ENCODE measurements at places on chromosomes 12 and 14. TPM values are rescaled to one million over a fixed set of nuclear protein-coding genes. Genes with fewer than 3 reads are reported as not detected.

The BRAP gene
- total RNA-seq: 22.5 TPM

The CMTM5 gene
- total RNA-seq: not detected

The ANO2 gene
- not detected for total RNA-seq

The MIP gene
- total RNA-seq: not detected

The SERPINA1 gene
- 0.44 TPM for total RNA-seq

- H3K27ac ChIP-seq: no peak overlapping the region
- no peaks in the 10 kb centered on the region for H3K27me3 ChIP-seq
- H3K36me3 ChIP-seq: no peaks in the 10 kb centered on the region
- no peak overlapping the region for H3K4me3 ChIP-seq
- H3K4me1 ChIP-seq: peaks cover 12% of the 10 kb centered on the region
Measured at GRCh38 chr12:122841544-122842321, 6.5 kb downstream of the HIP1R start.

DNA sequence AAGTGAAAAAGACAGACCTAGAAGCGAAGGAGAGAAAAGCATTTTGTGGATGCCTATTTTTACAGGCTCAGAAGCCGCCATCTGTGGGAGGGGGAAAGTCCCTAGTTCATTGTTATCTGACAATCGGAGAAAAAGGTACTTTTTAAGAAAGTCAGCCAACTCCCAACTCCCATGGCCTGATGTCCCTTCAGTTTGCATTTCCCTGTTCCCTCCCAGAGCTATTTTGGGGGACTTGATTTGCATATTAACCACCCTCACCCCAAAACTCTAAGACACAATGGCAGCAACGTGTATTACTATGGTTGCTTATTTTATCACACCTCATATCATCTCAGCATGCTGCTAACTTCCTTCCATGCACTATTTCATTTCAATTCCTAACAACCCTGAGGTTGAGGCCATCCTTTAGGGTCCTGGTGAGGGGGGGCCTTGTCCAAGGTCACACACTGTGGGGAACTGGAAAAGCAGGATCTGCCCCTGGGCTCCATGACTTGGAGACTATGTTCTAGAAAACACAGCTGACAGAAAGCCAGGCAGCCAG lies 18.7 kb downstream of the HVCN1 start:
- peak overlapping the region; percentile 50 for H3K27ac ChIP-seq
- peak; percentile 38 for DNase-seq
- no peaks in the 10 kb centered on the region for H3K27me3 ChIP-seq
- peaks cover 21% of the 10 kb centered on the region for H3K4me1 ChIP-seq

DNA sequence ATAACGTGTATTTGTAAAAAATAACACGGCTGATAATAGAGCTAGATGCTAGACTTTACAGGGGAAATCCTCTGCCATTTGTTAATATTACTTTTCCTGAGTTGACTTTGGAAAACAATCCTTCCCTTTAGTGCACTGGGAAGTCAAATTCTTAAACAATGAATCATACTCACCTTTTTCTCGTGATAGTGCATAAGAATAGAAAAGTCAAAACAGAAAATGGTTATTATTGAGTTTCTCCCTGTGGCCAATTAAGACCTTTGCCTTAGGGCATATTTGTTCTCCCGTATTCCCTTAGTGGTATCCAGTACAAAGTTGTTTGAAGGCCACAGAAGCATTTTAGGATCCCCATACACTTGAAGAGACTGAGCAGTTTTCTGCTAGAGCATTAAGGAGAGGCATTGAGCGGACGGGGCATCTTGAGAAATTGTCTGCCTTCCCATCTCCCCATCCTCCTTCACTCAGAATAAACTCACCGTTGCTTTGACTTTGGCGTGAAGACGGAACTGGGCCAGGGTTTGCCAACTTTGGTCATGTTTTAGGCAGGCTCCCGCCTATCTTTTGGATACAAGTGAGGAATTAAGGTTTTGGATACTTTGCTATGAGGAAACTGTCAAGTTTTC lies 171.3 kb downstream of the TMTC2 start:
- H3K4me3 ChIP-seq: no peak overlapping the region
- no peak for DNase-seq
- H3K36me3 ChIP-seq: no peaks in the 10 kb centered on the region
- H3K27ac ChIP-seq: no peak overlapping the region

- no peak overlapping the region for H3K4me3 ChIP-seq
- no peak for DNase-seq
- no peaks in the 10 kb centered on the region for H3K27me3 ChIP-seq
- H3K36me3 ChIP-seq: no peaks in the 10 kb centered on the region
Measured at GRCh38 chr14:53841109-53842099, 115.2 kb downstream of the BMP4 start.

DNA sequence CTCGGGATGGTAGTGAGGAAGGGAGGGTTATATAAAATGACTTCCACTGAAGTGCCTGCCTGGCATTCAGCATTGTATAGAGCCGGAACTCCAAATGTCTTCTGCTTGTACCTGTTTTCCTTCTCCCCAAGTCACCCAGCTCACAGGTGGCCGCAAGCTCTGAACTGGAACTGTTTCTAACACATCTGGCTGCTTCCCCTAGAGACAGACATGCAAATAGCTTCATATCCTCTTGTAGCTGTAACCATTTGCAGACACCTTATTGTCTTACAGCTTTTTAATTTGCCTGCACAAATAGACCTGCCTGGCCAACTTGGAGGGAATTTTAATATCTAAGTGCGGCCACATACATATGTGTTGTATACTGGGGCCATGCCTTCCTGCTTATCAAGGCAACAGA lies 126.0 kb downstream of the CHST11 start:
- H3K4me1 ChIP-seq: no peaks in the 10 kb centered on the region
- DNase-seq: no peak
- H3K36me3 ChIP-seq: no peaks in the 10 kb centered on the region
- H3K27me3 ChIP-seq: no peaks in the 10 kb centered on the region
- H3K27ac ChIP-seq: no peak overlapping the region
- H3K4me3 ChIP-seq: no peak overlapping the region

GRCh38 chr12:108635201-108635996 lies 1.7 kb upstream of the SELPLG start:
- H3K4me1 ChIP-seq: peaks cover 36% of the 10 kb centered on the region
- H3K36me3 ChIP-seq: peaks cover 5% of the 10 kb centered on the region
- H3K27me3 ChIP-seq: no peaks in the 10 kb centered on the region
- H3K4me3 ChIP-seq: peak overlapping the region; percentile 98
- peak; percentile 61 for DNase-seq
- H3K27ac ChIP-seq: peak overlapping the region; percentile 89
